ENCODE measurements at places on chromosomes 6 and 20.

DNA sequence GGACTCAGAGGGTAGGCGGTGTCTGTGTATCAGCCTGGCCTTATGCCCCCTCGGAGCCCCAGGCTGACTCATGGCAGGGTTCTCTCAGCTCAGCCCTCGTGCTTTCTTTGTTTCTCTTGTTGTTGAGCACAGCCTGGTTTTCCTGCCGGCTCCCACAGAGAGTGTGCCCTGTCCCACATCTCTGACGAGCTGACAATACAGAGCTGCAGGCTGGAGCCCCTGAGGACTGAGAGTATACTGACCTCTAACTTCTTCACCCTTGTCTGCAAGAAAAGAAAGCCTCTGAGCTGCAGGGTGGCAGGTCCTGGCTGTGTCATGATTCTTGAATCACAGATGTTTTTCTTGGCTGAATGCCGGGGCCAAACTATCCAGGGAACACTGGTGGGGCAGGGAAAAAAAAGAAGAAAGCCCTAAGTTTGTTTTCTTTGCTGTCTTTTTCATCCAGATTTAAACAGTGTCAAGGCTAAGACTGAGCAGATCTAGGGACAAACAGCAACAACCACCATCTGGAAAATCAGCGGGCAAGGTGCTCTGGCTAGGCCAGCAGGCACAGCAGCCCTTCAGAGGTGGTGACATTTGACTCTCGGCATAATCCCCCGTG lies 63.3 kb upstream of the ZNF133 start:
- DNase-seq: no peak

DNA sequence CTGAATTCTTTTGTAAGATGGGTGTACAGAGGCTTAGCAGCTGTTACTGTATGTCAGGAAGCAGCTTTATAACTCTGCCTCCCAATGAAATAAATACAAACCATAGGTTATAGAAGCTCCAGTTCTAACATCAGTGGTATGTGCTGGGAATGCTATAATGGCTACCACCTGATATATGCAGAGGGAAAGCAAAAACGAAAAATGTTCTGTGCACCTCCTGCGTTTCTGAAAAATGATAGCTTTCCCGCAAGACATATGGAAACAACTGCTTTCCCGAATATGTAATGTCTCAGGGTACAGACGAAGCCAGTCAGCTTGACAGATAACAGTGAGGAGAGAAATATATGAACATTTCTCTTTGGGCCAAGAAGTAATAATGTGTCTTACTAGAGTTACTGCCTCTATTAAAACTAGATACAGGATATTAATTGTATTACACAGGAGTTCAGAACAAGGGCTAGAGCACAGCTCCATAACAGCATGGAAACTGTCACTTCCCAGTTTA lies 517.0 kb upstream of the NRSN1 start:
- no peak for DNase-seq

DNA sequence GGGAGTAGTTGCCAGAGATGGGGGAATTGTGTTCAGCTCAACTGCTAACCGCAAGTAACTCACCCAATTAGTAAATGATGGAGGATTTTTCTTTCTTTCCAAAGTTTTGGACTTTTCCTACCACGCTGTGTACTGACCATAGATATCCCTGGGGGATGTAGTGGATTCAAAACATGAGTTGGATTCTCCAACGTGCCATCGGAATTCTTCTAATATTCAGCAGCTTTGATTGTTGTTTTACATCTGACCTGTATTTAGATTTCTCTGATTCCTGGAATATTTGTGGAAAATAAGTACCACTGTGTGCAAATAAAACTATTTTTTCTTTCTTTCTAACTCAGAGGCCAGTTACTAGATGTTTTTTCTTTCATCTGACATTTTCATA lies 1.1 kb downstream of the CCDC170 start:
- DNase-seq: no peak

- no peak for DNase-seq
Measured at GRCh38 chr20:52127309-52127708, 64.3 kb downstream of the ZFP64 start.

- no peak for DNase-seq
Measured at GRCh38 chr6:108544606-108545005, 16.1 kb upstream of the FOXO3 start.

GRCh38 chr20:57329608-57330221 lies at the start of gene SPO11:
Gene SPO11, plus strand, starts transcription at chr20:57329803. Its CDS starts 65 bp downstream, at chr20:57329868.
- no peak for DNase-seq

- peak; percentile 94 for DNase-seq
Measured at GRCh38 chr6:170438402-170438753, 114.7 kb downstream of the PSMB1 start.

GRCh38 chr6:106085984-106086813 lies at the start of gene PRDM1:
Gene PRDM1, plus strand, starts transcription at chr6:106086336. Its CDS starts 218 bp downstream, at chr6:106086554.
- peak; percentile 90 for DNase-seq

DNA sequence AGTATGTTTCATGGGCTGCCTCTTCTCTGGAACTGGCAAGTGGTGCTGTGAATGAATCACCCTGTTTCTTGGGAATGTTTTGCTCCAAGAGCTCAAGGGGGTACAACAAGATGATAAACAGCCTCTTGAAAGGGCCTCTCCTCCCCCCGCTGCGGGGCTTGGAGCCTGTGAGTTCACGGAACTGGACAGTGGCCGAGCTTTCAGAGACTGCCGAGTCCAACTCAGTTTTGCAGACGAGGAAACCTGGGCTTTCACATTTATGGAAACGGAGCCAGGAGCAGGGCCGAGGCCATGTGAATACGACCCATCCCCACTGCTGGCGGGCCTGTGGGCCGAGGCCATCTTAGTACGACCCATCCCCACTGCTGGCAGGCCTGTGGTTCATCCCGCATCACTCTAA lies 18.2 kb upstream of the SRC start:
- DNase-seq: peak; percentile 94

GRCh38 chr20:56867128-56867527 lies 238.0 kb downstream of the TFAP2C start:
- no peak for DNase-seq

GRCh38 chr6:169960886-169961611 lies 209.6 kb downstream of the ERMARD start:
- DNase-seq: peak; percentile 55

DNA sequence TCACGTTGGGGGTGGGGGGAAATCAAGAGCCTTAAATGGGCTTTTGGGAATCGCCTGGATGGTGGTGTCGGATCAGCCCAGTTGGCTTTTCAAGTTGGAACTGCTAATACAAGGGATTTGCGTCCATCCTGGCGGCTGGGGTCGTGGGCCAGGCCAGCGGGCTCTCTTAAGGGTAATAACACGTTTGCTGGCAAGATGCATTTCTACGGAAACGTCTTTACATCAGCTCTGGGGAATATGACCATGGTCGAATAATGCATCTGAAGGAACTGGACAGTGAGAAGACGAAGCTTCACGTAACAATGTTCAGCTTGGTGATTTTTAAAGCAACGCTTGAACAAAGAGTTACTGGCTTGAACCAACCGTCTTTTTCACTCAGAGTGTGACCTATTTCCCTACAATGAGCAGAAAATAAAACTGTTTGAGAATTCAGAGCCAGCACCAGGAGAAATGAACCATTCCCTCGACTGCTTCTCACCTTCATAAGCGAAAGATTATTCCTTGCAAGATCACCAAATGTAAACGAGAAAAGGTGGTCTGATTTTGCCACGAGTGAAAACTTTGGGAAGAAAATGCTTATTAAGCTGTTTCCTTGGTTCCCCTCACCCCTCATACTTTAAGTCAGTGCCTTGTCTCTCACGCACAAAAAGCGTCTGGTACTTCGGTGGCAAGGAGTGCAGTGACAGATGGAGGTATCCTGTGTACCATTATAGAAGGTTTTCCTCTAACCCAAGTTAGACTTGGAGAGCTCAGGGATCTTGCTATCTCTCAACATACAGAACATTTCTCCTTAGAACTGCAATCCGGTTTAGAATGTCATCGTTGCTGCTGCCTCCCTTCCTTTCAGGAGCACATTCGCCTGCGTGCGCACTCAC lies 1.4 kb upstream of the MARCKS start:
- no peak for DNase-seq

GRCh38 chr6:115986026-115986425 lies 74.7 kb downstream of the FRK start:
- DNase-seq: no peak

DNA sequence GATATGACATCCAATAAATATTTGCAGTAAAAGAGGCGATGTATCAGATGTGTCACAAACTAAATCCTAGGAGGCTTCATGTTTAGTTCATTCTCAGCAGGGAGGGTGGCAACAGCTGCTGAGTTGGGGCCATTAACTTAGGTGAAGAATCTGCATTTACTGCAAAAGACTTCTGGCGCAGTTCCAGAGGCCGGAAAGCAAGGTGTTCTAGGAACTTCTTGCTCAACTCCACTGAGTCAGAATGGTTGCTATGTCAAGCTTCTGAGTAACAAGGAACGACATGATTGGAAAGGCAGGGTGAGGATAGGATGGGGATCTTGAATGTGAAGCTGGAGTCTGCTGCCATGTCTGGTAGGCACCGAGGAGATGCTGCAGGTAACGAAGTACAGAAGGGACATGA lies 11.7 kb downstream of the ADNP start:
- DNase-seq: no peak

- no peak for DNase-seq
Measured at GRCh38 chr6:93735099-93735498, 315.7 kb upstream of the EPHA7 start.

DNA sequence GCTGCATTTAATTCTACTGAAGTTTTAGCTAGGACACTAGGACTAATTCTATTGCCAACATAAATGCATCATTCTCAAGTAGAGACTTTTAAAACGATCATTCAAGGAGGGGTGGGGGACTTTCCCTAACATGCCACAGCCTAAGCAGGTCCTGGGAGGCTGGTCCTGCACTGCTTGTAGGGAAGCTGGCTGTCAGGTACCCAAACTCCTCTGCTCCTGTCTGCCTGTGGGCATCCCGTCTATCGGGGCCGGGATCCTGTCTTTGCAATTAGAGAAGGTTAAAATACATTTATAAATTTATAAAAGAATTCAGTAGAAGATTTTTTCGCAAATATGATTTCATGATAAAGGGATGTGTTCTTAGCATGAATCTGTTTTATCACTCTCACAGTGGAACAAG lies 51.6 kb upstream of the MPC1 start:
- DNase-seq: no peak

DNA sequence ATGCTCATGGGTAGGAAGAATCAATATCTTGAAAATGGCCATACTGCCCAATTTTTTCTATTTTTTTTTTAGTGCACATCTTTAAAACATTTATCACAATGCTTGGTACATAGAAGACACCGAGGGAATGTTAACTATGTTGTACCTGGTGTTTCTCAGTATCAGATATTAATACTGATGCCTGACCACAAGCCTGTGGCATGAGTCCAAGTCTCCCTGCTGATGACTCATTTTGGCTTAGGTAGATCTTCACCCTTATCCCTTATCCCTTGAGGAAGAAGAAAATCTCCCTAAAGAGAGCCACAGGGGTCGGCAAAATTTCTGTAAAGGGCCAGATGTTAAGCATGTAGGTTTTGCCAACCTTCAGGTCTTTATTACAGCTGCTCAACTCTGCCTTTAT lies 14.5 kb downstream of the CD109 start:
- no peak for DNase-seq

DNA sequence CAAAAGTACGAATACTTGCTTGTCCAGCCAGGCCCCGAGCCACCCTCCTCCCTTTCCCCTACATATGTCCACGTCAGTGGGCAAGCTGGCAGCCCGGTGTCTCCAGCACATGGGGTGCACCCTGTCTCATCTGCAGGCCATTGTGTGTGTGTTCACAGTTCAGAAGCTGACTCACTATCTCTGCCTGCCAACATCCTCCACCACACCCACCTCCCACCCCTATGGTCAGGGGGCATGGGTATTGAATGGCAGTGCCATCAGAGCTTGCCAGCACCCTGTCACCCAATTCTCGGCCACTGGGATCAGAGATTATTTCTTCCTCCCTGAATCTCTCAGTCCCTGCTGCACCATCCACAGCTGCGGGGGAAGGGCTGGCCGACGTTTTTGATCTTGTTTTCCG lies 195.7 kb downstream of the FARS2 start:
- DNase-seq: no peak

- DNase-seq: no peak
Measured at GRCh38 chr6:137156650-137157049, 16.8 kb downstream of the IL22RA2 start.

GRCh38 chr6:29395331-29395730 lies at the start of gene OR12D2:
Gene OR12D2, plus strand, starts transcription at chr6:29395631. Its CDS starts 1,069 bp downstream, at chr6:29396700.
- DNase-seq: no peak

- DNase-seq: peak; percentile 78
Measured at GRCh38 chr20:3716195-3716834, 3.9 kb upstream of the SIGLEC1 start.

GRCh38 chr6:35176301-35177024 lies 35.3 kb upstream of the TCP11 start:
- no peak for DNase-seq

DNA sequence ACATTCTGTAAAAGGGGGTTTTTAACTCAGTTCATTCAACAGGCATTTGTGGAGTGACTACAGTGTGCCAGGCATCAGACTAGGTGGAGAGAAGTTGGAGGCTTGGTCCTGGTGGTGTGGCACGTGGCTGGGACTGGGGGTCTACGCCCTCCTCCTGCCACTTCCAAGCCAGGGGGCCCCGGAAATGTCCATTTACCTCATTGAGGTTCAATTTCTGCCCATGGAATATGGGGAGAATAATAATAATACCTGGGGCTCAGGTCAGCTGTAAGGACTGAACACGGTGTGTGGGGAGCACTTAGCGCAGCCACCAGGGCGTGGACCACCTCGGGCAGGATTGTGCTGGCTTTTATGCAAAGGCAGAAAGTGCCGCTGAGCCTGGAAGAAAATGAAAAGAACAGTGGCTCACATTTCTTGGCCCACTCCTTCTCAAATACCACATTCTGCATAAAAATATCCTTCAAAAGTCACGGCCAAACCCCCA lies 229.4 kb downstream of the ANKRD60 start:
- DNase-seq: no peak

DNA sequence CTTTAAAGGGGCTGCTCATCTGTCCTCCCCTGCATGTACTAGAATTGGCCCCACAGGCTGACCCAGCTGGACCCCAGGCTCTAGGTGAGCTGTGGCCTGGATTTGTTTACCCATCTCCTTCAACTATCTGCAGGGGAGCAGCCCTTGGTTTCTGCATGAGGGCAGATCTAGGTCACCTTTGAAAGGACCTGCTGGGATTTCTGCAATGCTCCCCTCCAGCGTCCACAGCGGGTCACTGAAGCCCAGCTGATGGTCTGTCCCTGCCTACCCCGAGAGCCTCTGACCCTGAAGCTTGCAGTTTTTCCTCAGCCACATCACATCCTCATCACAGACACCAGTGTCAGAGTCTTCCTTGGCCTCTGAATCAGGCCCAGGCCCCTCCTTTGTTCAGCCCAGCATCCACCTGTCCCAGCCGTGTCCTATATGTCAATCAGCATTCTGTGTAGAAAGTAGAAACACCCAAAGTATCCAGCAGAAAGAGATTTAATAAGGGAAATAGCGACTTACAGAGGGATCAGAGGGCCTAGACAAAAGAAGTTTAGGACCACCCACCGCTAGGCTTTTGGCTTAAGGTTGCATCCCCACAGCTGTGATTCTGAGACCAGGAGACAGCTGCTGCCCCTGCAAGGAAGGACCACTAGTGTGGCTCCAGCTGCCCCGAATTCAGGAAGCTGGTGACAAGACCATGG lies 243.1 kb downstream of the LRFN2 start:
- DNase-seq: no peak

GRCh38 chr6:11055127-11055627 lies 11.1 kb upstream of the ELOVL2 start:
- no peak for DNase-seq

Measured in posterior vena cava (tissue), 2 donors.